GM13976 (cell line): ENCODE measurements at places on chromosomes 7 and 10.

- DNase-seq: no peak
Observed at GRCh38 chr10:34097682-34098081, 717.4 kb downstream of the PARD3 start.

DNA sequence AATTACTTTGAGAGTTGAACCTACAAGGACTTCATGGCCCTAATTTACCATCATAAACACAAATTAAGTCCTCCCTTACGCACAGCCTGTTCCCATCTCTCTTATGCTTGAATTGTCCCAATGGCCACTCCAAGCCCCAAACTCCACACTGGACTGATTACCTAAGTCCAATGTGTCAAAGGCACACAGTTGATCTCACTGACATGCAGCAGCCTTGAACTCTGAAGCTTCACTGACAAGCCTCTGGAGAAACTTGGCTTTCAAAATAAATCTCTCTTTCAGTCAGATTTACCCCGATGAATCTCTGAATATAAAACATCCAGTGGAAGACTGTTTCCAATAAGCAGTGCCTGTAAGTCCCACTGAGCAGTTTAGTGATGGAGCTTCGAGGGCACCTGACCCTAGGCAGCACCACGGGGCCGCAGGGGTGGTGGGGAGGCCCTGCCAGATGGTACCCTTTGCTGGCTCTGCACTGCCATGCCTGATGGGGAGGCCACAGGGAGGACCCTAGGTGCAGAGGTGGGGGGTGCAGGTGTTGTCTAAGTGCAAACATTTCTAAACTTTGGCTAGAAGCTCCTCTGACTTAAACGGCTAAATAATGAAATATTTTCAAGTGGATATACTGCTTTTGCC, 3.3 kb upstream of the MAT1A start:
- DNase-seq: no peak

- DNase-seq: no peak
Observed at GRCh38 chr7:29005829-29006228, 47.7 kb upstream of the TRIL start.

DNA sequence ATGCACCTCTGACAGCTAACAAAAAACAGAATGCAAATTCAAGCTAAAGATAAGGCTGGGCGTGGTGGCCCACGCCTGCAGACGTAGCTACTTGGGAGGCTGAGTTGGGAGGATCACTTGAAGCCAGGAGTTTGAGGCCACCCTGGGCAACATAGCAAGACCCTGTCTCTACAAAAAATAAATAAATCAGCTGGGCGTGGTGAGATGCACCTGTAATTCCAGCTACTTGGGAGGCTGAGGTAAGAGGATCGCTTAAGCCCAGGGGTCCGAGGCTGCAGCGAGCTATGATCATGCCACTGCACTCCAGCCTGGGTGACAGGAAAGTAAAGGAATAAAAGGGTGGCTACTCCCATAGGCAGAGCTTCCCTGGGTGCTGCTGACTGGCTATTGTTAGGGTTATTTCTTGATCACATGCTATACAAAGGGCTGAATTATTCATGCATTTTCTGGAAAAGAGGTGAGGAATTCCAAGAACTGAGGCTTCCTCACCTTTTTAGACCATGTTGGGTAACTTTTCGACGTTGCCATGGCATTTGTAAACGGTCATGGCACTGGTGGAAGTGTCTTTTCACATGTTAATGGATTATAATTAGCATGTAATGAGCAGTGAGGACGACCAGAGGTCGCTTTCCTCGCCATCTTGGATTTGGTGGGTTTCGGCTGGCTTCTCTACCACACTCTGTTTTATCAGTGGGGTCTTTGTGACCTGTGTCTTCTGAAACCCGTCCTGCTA, 6.9 kb upstream of the PSMG3 start:
- no peak for DNase-seq

GRCh38 chr7:153935095-153935494, 117.1 kb upstream of the DPP6 start:
- DNase-seq: no peak

GRCh38 chr10:78771260-78771659, 297.5 kb upstream of the ZMIZ1 start:
- DNase-seq: no peak

- DNase-seq: no peak
Observed at GRCh38 chr7:142670511-142670910, 78.8 kb upstream of the PRSS1 start.

DNA sequence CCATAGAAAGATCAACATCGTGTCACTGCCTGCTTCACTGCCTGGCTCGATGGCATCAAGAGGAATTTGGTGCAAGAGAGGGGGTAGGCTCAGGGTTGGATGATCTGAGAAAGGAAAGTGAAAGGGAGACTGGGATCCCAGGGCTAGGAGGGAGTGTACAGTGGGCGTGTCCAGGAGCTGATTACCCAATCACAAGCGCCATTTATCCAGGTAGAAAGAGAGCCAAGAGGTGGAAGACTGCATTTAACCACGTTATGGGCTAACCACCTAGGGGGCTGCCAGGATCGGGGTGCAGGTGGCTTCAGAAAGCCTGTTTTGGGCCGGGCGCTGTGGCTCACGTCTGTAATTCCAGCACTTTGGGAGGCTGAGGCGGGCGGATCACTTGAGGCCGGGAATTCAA, 10.3 kb downstream of the PODXL start:
- no peak for DNase-seq

DNA sequence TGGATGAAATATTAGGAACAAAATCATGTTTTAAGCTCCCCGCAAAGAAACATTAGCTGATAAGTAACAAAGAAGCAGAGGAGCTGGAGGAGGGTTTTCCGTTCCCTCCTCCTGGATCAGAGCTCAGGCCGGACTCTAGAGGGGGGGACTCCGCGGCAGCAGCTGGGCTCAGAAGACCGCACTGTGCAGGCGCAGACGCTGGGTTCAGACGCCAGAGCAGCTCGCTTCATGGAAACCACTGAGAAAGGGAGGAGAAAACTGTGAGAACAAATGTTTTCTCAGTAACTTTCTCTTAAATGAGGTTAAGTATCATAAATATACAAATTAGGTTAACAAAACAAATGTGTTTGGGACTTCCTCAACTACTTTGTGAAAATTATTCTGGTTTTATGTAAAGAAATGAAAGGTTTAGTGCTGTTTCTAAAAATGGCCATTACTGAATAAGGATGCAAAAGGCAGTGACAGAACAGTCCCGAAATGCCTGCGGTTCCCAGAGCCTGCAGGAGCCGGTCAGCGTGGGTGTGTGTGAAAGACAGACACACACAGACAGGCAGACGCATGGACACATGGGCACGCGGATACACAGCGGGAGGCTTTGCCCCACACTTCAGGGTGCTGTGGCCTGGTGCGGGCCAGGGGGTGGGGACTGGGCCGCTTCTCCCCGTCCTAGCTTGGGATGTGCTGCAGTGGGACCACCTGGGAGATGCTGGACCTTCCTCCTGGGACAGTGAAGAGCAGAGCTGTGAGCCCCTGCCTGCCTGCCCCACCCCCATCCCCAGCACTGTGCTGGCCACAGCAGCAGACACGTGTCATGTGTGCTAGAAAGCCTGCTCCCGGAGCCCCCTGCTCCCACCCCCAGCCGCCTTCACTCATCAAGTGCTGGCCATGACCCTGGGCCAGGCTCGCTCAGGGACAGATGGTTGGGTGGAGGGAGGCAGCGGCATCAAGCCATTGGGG, 20.3 kb upstream of the ADGRA1 start:
- DNase-seq: no peak

DNA sequence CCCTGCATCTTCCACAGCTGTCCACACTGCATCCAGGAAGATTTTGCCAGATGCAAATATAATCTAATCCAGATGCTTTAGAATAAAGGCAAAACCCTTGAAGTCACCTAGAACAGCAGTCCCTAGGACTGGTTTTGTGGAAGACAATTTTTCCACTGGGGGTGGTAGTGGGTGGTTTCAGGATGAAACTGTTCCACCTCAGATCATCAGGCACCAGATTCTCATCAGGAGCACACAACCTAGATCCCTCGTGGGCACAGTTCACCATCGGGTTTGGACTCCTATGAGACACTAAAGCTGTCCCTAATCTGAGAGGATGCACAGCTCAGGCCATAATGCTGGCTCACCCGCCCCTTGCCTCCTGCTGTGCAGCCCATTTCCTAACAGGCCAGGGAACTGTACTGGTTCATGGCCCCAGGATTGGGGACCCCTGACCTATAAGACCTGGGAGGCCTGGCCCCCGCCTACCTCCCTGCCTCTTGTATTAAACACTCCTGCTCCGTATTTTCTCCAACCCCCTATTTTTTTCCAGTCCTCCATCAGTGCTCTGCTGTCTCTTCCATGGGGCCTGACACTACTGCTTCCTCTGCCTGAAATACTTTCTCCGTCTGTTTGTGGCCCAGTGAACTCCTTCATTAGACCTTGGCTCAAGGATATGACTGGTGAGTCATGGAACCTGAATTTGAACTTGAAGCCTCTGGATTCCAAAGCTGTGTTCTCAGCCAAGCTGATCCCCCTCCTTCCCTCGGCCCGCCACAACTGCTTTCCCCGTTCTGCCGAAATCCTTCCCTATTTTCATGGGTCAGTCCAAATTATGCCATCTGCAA, 79.9 kb upstream of the RHEB start:
- DNase-seq: no peak

DNA sequence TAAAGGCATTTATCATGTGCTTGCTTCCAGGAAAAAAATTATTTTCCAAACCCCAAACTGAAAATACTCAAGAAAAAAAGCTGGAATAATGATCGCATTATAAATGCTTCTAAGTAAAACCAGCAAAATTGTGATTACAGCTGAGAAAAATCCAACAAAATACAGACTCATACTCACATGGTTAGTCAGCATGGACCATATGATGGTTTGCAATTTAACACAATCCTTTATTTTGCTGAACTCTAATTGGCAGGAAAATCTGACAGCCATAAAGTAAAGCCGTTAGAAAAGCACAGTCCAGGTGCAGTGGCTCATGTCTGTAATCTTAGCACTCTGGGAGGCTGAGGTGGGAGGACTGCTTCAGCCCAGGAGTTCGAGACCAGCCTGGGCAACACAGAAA, 59.6 kb downstream of the BRI3 start:
- DNase-seq: no peak

GRCh38 chr7:66627881-66628360, 760 bp upstream of the KCTD7 start:
- DNase-seq: no peak

GRCh38 chr7:327233-327931, 37.4 kb downstream of the FOXL3 start:
- DNase-seq: no peak

DNA sequence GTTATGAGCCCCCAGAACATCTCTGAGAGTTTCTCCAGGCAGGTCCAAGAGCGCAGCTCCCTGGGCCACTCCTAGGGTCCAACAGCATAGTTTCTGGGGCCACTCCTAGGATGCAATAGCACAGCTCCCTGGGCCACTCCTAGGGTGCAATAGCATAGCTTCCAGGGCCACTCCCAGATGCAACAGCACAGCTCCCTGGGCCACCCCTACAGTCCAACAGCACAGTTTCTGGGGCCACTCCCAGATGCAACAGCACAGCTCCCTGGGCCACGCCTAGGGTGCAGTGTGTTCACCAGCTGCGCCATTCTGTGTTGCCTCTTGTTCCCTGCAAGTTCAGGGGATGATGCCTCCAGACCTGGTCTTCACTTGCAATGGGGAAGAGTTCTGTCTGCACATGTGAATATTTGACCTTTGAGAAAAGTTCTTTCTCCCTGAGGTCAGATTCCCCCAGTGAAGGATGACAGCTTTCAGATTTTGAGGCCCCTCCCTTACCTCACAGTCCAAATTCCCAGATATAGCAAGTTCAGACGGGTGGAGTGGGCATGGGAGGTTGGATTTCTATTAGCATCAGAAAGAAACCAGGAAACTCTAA, 43.0 kb upstream of the LEP start:
- DNase-seq: no peak

DNA sequence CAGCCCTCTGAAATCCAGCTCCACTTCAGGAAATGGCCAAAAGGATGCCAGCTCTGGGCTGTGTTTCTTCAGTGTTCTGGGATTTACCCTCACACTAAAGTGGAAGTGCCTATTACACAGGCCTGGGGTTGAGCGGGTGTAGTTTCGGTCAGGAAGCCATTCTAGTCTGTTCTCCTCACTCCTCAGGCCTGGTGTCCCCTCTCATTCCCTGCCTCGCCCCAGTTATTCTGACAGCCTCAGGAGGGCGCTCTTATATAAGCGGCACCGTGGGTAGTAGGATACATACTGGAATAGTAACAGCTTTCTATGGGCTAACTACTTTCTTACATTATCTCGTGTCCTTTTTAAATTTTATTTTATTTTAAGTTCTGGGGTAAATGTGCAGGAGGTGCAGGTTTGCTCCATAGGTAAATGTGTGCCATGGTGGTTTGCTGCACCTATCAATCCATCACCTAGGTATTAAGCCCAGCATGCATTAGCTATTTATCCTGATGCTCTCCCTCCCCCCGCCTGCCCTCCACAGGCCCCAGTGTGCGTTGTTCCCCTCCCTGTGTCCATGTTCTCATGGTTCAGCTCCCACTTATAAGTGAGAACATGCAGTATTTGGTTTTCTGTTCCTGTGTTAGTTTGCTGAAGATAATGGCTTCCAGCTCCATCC, 12.2 kb upstream of the LGI1 start:
- no peak for DNase-seq

GRCh38 chr10:96890172-96890513, 58.0 kb downstream of the LCOR start:
- no peak for DNase-seq

- DNase-seq: no peak
Observed at GRCh38 chr7:141433698-141434097, 117.5 kb upstream of the AGK start.

DNA sequence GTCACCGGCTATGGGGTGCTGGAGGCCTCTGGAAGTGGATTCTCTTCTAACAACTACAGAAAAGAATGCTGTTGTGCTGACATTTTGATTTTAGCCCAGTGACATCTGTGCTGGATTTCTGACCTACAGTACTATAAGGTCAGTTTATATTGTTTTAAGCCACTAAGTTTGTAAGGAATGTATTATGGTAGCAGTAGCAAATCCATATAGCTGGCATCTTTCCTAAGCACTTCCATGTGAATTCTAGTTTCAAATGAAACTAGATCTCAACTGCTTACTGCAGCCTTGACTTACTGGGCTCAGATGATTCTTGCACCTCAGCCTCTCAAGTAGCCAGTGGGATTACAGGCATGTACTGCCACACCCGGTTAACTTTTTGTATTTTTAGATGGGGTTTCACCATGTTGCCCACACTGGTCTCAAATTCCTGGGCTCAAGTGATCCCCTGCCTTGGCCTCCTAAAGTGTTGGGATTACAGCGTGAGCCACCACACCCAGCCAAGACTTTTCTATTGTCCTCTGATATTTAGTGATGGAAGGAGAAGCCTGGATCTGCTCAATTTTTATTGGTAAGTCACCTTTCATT, 414.0 kb downstream of the PHTF2 start:
- no peak for DNase-seq

GRCh38 chr7:41457832-41458437, 245.0 kb downstream of the INHBA start:
- no peak for DNase-seq

GRCh38 chr7:103795787-103796186, 193.7 kb downstream of the RELN start:
- no peak for DNase-seq

DNA sequence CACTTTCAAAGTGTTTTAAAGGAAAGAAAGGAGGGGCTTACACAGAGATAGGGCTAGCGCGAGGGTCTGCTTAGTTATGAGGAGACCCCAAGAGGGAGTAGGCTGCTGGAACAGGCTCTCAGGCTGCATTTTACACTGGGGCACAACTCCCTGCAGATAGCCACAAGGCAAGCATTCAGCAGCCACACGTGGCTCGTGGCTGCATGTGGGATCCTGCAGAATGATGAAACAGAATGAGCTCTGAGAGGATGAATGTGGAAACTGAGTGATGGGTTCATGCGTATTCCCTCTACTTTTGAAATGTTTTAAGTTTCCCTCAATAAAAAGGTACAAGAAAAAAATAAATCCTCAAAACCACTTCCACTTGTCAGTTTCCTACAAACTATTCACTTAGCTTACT, 37.0 kb downstream of the PIP4K2A start:
- DNase-seq: no peak
